ENCODE measurements at places on chromosomes 11 and 22.

GRCh38 chr11:47716692-47717091 is 1.5 kb upstream of the AGBL2 start:
- no peak for DNase-seq

GRCh38 chr11:69504576-69505335 is 23.3 kb downstream of the LINC01488 start:
- no peak for DNase-seq

DNA sequence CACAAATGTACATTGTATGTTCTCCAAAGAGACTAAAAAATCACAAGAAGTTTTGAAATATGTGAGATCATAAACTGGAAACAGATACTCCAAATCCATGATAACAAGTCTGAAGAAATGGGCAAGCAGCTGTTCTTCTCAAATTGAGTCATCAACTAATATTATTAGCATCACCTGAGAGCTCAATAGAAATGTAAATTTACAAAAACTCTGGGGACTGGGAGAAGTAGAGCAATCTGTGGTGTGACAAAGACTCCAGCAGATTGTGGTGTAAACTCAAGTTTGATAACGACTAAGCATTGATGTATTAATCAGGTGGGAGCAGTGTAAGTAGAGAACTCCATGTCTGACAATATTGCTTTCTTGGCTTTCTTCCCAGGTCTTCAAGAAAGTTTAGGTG is 53.2 kb downstream of the GLYATL1 start:
- DNase-seq, result no peak

DNA sequence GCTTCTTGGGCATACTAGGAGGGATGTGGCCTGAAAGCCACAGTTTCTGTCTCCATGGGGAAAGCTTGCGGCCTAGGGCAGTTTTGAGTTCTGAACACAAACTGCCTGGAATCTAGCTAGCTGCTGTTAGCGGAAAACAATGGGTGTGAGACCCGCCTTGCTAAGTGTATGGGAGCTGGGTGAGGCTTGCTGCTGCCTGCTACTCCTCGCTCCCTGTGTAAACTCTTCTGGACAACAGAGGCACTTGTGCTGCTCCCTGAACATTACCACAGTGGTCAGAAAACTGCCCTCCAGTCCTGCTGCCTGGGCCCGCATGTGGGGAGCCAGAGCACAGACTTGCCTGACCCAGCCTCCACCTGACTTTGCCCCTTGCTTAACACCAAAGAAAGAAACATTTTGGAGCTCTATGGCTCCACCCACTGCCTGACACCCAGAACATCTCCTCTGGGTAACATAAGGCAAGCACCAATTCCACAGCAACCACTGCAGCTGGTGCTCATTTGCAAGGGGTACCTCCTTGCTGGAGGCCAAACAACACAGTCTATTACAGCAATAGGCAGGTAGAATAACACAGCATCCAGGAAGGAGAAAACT is 766.3 kb upstream of the RAG2 start:
- no peak for DNase-seq

DNA sequence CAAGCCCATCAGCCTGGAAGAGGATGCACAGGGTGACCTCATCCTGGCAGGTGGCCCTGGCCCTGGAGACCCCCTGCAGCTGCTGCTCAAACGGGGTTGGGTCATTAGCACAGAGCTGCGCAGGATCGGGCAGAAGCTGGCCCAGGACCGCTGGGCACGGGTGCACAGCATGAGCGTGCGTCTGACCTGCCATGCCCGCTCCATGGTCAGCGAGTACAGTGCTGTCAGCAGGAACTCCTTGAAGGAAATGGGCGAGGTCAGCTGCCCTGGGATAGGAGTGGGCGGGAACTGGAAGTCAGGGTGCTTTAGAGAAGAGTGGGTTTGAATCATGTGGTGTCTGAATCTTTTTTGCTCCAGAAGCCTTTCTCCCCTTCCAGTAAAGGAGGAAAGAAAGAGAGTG is 61.1 kb downstream of the INSC start:
- no peak for DNase-seq

Measured in cortex of kidney (tissue), 1 donor.